RPMI8226 (cell line): ENCODE measurements at places on chromosomes 5 and 9.

- no peak for DNase-seq
Measured at GRCh38 chr5:142000704-142001484, 11.9 kb downstream of the GNPDA1 start.

DNA sequence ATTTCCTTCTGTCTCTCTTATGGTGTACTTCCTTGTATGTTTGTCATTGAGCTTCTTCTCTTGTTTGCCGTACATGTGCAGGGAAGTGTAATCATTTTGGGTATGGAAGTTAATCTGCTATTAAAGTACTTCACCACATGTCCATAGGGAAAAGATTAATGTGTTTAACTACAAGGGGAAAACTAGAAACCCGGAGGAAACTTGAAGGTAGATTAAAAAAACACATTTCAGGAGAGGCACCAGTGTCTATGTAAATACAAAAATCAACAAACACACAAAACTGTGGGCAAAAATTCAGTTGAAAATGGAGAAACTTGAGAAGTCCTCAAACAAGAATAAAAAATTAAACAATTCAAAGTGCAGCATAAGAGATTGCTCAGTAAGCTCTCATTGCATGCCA, 166.4 kb downstream of the PBX3 start:
- DNase-seq = no peak

DNA sequence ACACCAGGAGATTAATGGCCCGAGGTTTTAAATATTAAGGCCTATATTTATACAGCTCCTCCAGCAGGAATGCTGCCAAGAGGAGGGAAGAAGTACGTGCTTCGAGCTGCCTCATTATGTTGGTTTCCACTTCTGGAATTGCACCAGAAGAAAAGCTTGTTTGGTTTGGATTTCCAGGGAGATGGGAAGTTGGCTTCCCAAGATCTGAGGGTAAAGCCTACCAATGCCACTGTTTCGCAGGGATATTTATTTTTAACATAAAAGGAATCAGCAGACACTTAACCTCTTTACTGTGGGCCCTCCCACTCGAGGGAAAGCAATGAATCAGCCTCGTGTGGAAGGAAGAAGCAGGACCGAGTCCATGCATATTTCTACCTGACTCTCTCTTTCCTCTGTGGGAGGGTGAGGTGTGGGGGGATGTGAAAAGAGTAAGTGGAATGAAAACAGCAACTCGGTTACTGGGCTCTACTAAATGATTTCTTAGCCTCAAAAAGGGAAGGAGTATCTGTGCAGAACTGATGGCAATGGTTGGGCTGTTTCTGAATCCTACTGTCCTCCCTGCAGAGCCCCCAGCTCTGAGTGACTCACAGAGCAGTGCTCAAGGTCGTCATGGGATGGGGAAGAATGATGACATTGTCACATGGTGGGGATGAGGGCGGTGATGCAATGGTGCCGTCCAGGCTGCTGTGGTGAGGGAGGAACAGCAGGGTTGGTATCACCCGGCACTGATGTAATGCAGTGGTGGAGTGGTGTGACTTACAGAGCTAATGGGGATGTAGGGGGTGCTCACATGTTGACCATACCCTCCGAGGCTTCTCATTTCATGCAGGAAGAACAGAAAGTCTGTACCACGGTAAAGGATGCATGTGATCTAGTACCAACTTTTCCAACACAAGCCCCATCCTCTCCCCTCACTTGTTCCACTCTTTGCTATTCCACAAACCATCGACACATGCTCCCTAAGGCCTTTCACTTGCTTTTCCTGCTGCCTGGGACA, 215.0 kb upstream of the PANK3 start:
- DNase-seq = no peak

GRCh38 chr9:133184971-133185370, 21.3 kb upstream of the GBGT1 start:
- DNase-seq = peak; percentile 88

DNA sequence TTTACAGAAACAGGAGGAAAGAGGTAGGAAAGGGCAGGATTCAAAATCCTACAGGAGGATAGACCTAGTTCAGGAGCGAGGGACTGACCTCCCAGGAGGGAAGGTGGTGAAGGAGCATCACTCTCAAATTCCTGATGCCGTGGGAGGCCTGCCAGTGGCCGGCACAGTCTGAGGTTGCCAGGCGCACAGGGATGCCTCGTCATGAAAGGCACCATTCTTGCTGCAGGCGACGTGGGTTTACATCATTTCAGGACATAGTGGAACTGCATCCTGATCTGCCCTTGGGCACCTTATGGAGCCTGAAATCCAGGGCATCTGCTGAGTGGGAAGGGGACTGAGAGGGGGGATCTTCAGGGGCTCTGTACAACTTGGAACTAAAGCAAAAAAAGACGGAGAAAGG, 163.2 kb upstream of the S1PR3 start:
- DNase-seq = no peak

- no peak for DNase-seq
Measured at GRCh38 chr5:140259500-140259899, 43.4 kb downstream of the PFDN1 start.
